ENCODE measurements at places on chromosomes 4 and X. TPM values are rescaled to one million over a fixed set of nuclear protein-coding genes. Genes with fewer than 3 reads are reported as not detected.

NR3C2 gene
- 17.8 TPM for total RNA-seq

DIPK2B gene
- 2.2 TPM for total RNA-seq

CPE gene
- 376 TPM for total RNA-seq

WAS gene
- total RNA-seq = 0.63 TPM

MAGEA9B gene
- total RNA-seq = not detected

P2RY8 gene
- total RNA-seq = not detected

BMX gene
- not detected for total RNA-seq

LRRC66 gene
- total RNA-seq = 1.9 TPM

NHSL2 gene
- 1.3 TPM for total RNA-seq

VSIG4 gene
- total RNA-seq = 14.7 TPM

PLS3 gene
- total RNA-seq = 122 TPM

SAGE1 gene
- not detected for total RNA-seq

UCP1 gene
- total RNA-seq = not detected

BST1 gene
- total RNA-seq = 0.94 TPM

LNX1 gene
- total RNA-seq = 54.1 TPM

SEPTIN6 gene
- 57.3 TPM for total RNA-seq

GASK1B gene
- 8.8 TPM for total RNA-seq

All from parietal lobe (tissue), 2 donors.